ENCODE measurements at places on chromosomes 4 and X. TPM values are rescaled to one million over a fixed set of nuclear protein-coding genes. Genes with fewer than 3 reads are reported as not detected.
A peak's percentile ranks its signal among the peaks of the same experiment; 100 is the strongest.

DNA sequence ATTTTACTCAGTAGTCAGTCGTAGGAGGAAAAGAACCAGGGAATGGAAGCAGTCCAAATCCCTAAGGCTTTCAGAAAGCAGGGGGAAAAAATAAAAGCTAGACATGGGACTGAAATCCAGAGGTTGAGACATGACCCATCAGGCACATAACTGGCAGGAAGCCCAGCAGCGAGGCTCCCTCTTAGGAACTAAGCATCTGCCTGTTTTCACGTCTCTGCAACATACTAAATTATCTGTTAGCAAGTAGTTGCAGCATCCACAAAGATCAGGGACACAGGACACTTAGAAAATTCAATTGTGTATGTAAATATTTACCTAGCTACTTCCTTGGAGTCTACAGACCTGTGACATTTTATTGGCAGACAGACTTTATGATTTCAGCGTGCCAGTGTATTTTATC is 118.0 kb upstream of the EDNRA start:
- H3K27me3 ChIP-seq = no peaks in the 10 kb centered on the region
- H3K36me3 ChIP-seq = no peaks in the 10 kb centered on the region
- H3K4me3 ChIP-seq = no peak overlapping the region
- peak overlapping the region; percentile 85 for H3K27ac ChIP-seq
- DNase-seq = peak; percentile 45

DNA sequence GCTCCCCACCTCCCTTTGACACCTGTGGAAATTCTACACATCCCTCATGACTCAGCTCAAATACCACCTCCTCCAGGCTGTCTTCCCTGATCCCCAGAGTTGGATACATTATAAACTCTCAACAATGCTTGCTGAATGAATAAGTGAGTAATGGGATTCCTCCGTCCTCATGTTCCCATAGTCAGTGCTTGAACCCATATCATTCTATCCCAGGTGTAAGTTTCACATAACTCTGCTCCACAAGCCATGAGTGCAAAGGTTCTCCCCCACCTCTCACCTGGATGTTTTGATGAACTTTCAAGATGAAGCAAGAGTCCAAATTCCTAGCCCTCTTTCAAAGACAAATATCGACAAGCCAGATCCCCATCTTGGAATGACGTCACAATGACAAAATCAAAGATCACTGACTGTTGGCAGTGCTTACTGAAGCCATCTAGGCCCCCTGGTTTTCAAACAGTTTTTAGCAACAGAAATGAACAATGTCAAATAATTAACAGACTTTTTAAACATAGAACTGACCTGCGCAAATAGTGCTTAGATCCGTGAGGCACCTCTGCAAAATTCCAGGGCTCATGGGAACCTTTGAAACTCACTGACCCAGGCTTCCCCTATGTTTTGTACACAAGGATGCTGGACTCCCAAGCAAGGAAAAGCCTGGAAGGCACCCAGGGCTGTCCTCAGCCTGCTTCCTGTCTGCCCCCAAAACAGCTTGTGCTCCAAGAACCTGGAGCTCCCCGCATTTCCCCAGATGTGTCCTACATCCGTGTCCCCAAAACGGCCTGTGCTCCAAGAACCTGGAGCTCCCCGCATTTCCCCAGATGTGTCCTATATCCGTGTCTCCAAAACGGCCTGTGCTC is 4.0 kb downstream of the SLC2A9 start:
- H3K4me1 ChIP-seq = peaks cover 25% of the 10 kb centered on the region
- peak overlapping the region; percentile 9 for H3K27ac ChIP-seq
- no peak for DNase-seq
- H3K36me3 ChIP-seq = peaks cover 6% of the 10 kb centered on the region

Gene POU4F2
- not detected for polyA plus RNA-seq

GRCh38 chr4:86338521-86338920 is 21.3 kb downstream of the MAPK10 start:
- H3K36me3 ChIP-seq = no peaks in the 10 kb centered on the region
- no peak overlapping the region for H3K27ac ChIP-seq
- no peaks in the 10 kb centered on the region for H3K27me3 ChIP-seq
- no peak for DNase-seq
- no peak overlapping the region for H3K4me3 ChIP-seq

Gene RTL9
- 0.31 TPM for polyA plus RNA-seq

DNA sequence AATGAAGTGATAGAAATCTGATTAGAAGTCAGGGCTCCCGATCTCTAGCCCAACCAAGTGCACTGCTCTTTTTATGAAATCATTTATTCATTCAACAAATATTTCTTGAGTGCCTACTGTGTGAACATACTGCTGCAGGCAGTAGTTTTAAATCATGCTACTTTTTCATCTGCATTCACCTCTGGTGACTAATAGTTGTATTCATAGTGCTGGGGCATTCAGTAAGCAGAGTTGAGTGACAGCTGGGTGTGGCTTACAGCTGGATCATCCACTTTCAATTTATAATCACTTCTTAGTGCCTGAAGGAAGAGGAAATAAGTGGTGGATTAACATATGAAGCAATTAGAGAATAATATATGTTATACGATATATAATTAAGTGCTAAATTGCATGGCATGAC is 94.1 kb upstream of the HPRT1 start:
- DNase-seq = no peak
- H3K27me3 ChIP-seq = no peaks in the 10 kb centered on the region
- H3K4me1 ChIP-seq = no peaks in the 10 kb centered on the region
- no peak overlapping the region for H3K27ac ChIP-seq
- no peaks in the 10 kb centered on the region for H3K36me3 ChIP-seq

Gene AREG
- polyA plus RNA-seq = 4.6 TPM

DNA sequence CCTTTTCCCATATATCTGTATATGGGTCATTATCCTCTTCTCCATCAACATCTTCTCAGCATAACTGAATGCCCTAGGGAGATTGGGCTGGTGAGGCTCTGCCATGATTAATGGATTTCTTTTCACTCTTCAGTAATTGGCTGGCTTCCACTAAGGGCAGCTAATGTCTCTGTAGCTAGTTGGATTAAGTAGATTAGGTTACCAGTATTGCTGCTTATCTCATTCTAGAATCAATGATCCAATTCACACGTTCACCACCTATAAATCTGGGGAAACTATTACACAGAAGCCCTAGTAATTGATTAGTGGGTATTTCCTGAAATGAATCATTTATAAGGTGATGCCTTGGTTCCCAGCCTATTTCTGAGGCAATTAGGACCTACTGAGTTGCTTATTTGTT is 94.8 kb downstream of the KDR start:
- peaks cover 12% of the 10 kb centered on the region for H3K4me1 ChIP-seq
- H3K4me3 ChIP-seq = no peak overlapping the region
- no peak for DNase-seq
- H3K36me3 ChIP-seq = no peaks in the 10 kb centered on the region
- H3K27ac ChIP-seq = no peak overlapping the region
- no peaks in the 10 kb centered on the region for H3K27me3 ChIP-seq

DNA sequence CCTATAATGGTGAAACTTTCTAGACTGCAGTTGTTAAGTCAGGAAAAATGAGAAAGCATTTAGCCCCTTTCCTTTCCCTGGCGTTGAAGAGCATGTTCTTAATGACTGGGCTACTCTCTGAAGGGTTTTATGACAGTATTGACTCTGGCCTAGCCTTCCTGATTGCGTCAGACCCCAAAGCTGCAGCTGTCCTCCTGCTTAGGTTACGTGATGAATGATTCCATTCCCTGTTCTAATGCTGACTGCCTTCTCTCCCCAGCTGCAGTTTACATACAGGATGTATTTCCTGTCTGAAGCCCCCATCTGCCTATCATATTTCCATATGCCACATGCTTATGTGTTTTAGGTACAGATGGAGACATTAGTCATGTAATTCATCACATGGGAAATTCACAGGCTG is 105.8 kb upstream of the EGFL6 start:
- no peaks in the 10 kb centered on the region for H3K4me1 ChIP-seq
- H3K4me3 ChIP-seq = no peak overlapping the region
- H3K27me3 ChIP-seq = no peaks in the 10 kb centered on the region
- H3K36me3 ChIP-seq = no peaks in the 10 kb centered on the region
- DNase-seq = peak; percentile 69

GRCh38 chr4:84814094-84814750 is 152.3 kb downstream of the WDFY3 start:
- no peaks in the 10 kb centered on the region for H3K4me1 ChIP-seq
- no peaks in the 10 kb centered on the region for H3K27me3 ChIP-seq
- no peak overlapping the region for H3K4me3 ChIP-seq
- no peak overlapping the region for H3K27ac ChIP-seq
- peak; percentile 17 for DNase-seq

- no peaks in the 10 kb centered on the region for H3K36me3 ChIP-seq
- no peaks in the 10 kb centered on the region for H3K27me3 ChIP-seq
- H3K4me3 ChIP-seq = no peak overlapping the region
- no peak for DNase-seq
- H3K4me1 ChIP-seq = no peaks in the 10 kb centered on the region
These were observed 43.1 kb downstream of the TMEM164 start for GRCh38 chrX:110046001-110046400.

DNA sequence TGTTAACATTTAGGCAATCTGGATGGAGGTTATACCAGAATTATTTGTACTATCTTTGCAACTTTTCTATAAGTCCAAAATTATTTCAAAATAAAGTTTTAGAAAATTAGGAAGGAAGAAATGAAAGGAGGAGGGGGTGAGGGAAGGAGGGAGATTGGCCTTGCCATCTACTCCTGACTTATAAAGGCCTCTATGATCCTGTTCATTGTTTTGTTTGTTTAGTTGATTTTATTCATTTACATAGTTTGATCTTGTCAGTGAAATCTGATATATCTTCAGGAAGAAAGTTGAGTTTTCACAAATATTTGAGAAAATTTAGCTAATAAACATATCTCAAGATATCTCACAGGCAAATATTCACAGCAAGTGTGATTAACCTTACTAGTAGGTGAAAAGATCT is 189.3 kb upstream of the NOCT start:
- no peaks in the 10 kb centered on the region for H3K36me3 ChIP-seq
- H3K27me3 ChIP-seq = no peaks in the 10 kb centered on the region
- H3K4me1 ChIP-seq = no peaks in the 10 kb centered on the region
- no peak for DNase-seq
- no peak overlapping the region for H3K27ac ChIP-seq

Gene SUPT20HL2
- polyA plus RNA-seq = 0.04 TPM

- no peak overlapping the region for H3K4me3 ChIP-seq
- no peaks in the 10 kb centered on the region for H3K27me3 ChIP-seq
- no peak for DNase-seq
- peak overlapping the region; percentile 97 for H3K27ac ChIP-seq
- H3K4me1 ChIP-seq = peaks cover 32% of the 10 kb centered on the region
- H3K36me3 ChIP-seq = no peaks in the 10 kb centered on the region
These were observed 115.1 kb downstream of the FRYL start for GRCh38 chr4:48664938-48665337.

Gene UGT2B7
- polyA plus RNA-seq = 34.4 TPM

GRCh38 chr4:123121241-123121907 is 199.0 kb upstream of the NUDT6 start:
- no peaks in the 10 kb centered on the region for H3K27me3 ChIP-seq
- no peak for DNase-seq
- H3K4me3 ChIP-seq = no peak overlapping the region
- no peaks in the 10 kb centered on the region for H3K4me1 ChIP-seq

DNA sequence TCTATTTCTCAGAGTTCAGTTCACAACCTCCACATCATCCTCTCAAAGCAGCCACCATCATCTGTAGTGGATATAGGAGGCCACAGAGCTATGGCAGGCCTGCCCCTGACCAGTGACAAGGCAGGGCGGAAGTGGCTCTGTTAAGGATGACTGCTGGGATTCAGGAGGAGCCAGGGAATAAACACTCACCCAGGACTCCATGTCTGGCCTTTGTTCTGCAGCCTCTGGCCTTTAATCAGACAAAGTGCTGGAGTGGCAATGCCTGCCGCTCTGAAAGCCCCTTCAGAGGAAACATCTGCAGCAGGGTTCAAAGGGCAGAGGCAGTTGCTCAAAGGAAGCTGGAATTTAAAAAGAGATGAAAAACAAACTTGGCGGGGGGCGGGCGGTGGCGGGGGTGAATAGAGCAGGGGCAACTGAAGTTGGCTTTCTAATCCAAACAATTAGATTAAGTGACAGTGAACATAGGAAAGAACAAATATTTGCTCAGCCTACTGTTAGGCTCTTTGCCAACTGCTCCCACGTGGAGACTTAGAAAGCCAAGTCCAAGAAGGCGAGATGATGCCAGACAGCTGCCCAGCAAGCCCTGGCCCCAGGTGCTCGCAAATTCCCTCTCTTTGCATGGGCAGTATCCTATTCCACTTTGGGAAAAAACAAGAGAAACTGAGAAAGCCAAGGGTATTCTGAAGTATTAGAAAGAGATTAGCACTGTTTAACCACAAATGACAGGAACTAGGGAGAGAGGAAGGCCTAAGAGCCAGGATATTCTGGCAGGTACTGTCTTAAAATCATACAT is 5.5 kb downstream of the MPP1 start:
- H3K27me3 ChIP-seq = peaks cover 2% of the 10 kb centered on the region
- no peak overlapping the region for H3K4me3 ChIP-seq
- no peaks in the 10 kb centered on the region for H3K36me3 ChIP-seq
- peak overlapping the region; percentile 86 for H3K27ac ChIP-seq

DNA sequence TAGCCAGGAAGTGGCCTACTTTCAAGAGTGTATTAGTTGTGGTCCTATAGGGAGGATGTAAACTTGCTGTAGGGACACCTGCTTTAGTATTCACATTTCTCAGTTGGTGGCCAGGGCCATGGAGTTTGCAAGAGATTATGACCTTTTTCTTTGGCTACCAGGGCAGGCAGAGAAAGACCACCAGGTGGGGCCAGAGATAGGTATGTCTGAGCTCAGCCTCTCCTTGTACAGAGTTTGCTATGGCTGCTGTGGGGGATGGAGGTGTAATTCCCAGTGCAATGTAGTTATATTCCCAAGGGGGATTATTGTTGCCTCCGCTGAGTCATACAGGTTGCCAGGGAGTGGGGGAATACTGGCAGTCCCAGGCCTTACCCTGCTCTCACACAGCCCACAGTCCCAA is 26.3 kb upstream of the DACH2 start:
- no peaks in the 10 kb centered on the region for H3K27me3 ChIP-seq
- H3K36me3 ChIP-seq = no peaks in the 10 kb centered on the region
- no peak for DNase-seq
- H3K4me3 ChIP-seq = no peak overlapping the region
- H3K4me1 ChIP-seq = no peaks in the 10 kb centered on the region
- H3K27ac ChIP-seq = no peak overlapping the region

- peaks cover 6% of the 10 kb centered on the region for H3K4me1 ChIP-seq
- no peak overlapping the region for H3K4me3 ChIP-seq
- peaks cover 21% of the 10 kb centered on the region for H3K36me3 ChIP-seq
- no peak overlapping the region for H3K27ac ChIP-seq
- no peaks in the 10 kb centered on the region for H3K27me3 ChIP-seq
These were observed 4.3 kb downstream of the MAEA start for GRCh38 chr4:1293991-1294390.

Gene CSAG1
- not detected for polyA plus RNA-seq

- H3K4me3 ChIP-seq = no peak overlapping the region
- DNase-seq = no peak
- no peaks in the 10 kb centered on the region for H3K27me3 ChIP-seq
- no peak overlapping the region for H3K27ac ChIP-seq
These were observed 285.0 kb downstream of the STIM2 start for GRCh38 chr4:27145597-27145996.

Gene GPRIN3
- polyA plus RNA-seq = 8.7 TPM

Data from large intestine (tissue), 12 donors.